ENCODE measurements at places on chromosomes 5 and 9.

- no peak for DNase-seq
Measured at GRCh38 chr5:958701-959571, 49.7 kb upstream of the NKD2 start.

DNA sequence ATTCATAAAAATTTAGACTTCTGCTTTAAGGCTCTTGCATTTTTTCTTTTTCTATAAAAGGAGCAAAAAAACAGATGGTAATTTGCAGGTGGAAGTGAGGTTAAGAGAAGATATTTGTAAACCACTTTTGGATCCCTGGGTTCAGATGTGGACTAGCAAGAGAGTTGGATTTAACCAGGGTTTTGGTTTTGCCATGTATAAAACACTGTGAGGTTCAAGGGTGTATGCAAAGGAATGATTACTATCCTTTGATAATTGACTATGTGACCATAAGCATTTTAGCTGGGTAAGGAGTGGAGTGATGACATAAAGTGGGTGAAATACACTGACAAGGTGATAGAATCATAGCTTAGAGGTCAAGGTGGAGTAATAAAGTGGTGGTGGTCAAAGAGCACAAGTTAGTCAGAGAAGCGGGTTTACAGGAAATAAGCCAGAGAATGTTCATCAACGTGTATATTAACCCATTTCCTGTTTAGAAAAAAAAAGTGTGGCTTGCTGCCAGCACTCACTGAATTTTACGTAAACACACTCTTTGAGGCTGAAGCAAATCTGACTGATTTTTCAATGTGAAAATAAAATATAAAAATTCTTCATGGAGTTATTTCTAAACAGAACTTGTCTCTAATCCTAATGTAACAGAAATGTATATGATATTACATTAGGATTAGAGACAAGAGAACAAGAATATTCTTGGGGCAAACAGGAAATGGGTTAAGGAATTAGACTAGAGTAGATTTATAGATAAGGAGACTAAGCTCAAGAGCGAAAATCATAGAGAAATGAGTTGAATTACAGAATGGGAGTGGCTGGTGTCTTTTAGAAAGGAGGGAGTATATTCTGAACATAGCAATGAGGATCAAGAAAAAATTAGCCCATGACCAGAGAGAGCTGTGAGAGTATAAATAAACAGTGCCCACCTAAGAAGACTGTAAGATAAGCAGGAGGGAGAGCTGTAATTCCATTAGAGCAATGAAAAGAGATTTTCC lies 74.5 kb downstream of the CDKN2A start:
- no peak for DNase-seq

DNA sequence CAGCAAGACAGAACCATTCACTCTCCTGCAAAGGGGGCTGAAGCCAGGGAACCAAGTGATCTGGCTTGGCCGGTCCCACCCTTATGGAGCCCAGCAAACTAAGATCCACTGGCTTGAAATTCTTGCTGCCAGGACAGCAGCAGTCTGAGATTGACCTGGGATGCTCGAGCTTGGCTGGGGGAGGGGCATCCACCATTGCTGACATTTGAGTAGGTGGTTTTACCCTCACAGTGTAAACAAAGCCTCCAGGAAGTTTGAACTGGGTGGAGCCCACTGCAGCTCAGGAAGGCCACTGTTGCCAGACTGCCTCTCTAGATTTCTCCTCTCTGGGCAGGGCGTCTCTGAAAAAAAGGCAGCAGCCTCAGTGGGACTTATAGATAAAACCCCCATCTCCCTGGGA lies 60.5 kb downstream of the TNFSF8 start:
- DNase-seq: no peak

DNA sequence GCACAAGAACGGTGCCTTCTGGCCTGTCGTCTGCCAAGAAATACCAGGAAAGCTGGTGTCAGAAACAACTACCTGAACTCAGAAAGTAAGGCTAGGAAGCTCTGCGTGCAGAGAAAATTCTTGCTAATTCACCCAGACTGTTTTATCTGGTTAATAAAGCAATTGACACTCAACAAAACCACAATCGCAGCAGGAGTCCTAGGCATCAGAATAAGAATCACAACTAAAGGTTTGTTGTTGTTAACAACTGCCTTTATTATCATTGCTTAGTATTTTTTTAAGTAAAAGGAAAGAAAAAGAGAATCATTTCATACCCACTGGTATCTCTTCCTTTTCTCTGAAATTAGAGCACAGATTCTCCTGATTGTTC lies 3.9 kb upstream of the ISL1 start:
- no peak for DNase-seq

- no peak for DNase-seq
Measured at GRCh38 chr9:109451311-109452025, 46.6 kb downstream of the PTPN3 start.

DNA sequence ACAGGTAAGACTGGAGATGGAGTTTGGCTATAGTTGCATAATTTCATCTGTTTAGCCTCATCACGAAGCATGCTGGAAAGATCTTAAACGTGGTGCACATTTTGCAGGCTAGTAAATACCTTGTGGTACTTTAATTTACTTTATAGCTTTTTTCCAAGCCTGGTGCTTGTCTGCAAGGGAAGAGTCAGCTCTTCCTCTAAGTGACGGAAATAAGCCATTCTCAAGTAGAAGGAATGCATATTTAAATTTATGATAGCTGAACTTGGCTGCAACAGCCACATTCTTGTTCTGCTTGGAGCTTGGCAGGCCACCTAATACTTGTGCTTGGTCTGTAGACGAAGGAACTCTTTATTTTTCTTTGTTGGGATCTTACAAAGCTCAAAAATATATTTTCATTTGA lies 188.0 kb upstream of the PIK3R1 start:
- no peak for DNase-seq

- no peak for DNase-seq
Measured at GRCh38 chr9:35918780-35919179, 9.5 kb downstream of the SPAAR start.

GRCh38 chr5:134769206-134769605 lies 10.6 kb downstream of the DDX46 start:
- DNase-seq: no peak
